ENCODE measurements at places on chromosomes 1 and 21.

GRCh38 chr1:229300099-229300757, 29.3 kb downstream of the RAB4A start:
- peaks cover 25% of the 10 kb centered on the region for H3K36me3 ChIP-seq
- H3K27ac ChIP-seq = no peak overlapping the region
- no peaks in the 10 kb centered on the region for H3K27me3 ChIP-seq
- H3K4me1 ChIP-seq = no peaks in the 10 kb centered on the region
- H3K4me3 ChIP-seq = no peak overlapping the region

- H3K4me1 ChIP-seq = peaks cover 13% of the 10 kb centered on the region
- peak overlapping the region; percentile 51 for H3K27ac ChIP-seq
- H3K4me3 ChIP-seq = no peak overlapping the region
- H3K36me3 ChIP-seq = no peaks in the 10 kb centered on the region
- peak; percentile 86 for DNase-seq
- H3K27me3 ChIP-seq = no peaks in the 10 kb centered on the region
Measured at GRCh38 chr1:101238681-101239094, 1.9 kb downstream of the S1PR1 start.

DNA sequence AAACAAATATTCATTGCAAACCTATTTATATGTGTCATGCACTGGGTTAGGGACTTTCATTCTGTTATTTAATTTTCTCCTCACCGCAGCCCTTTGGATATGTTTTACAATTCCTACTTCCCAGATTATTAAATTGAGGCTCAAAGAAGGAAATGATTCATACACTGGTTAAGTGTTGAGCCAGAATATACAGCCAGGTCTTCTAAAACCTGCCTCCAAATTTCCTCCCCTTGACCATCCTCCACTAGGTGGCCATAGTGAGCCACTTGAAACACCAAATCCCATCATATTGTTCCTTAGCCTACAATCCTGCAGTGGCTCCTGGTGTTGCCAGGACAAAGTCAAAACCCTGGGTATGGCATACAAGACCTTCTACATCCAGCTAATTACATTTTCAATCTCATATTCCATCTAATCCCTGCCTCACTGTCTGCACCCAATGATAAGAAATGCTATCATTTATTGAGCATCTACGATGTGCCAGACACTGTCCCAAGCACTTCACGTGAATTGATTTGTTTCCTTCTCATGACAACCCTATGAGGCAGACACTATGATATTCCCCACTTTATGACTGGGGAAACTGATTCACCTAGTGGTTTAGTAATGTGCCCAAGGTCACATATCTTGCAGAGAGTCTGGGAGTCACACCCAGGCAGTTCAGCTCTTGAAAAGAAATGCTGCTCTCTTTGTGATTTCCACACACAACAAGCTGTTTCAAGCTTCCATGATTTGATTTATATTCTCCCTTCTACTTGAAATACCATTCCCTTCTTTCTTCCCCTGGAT, 23.6 kb upstream of the KIRREL1 start:
- no peaks in the 10 kb centered on the region for H3K4me1 ChIP-seq
- peak; percentile 35 for DNase-seq
- H3K36me3 ChIP-seq = no peaks in the 10 kb centered on the region
- no peak overlapping the region for H3K4me3 ChIP-seq
- H3K27ac ChIP-seq = no peak overlapping the region
- no peaks in the 10 kb centered on the region for H3K27me3 ChIP-seq

DNA sequence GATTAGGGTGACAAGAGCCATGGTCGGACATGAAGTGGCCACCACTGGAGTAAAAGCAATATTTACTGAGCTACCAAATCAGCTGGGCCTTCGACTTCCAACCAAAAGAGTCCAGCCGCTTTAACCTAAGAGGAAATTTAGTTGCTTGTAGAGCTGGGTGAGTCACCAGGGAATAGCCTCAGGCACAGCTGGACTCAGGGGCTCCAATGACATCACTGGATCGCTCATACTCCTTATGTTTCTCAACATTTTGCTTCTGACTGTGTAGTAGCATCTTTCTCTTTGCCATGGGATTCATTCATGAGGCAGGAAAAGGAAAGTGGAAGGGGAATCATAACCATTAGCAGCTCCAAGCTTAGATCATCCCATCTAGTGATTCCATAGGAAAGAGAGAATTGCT, 664.4 kb downstream of the MATN1 start:
- no peaks in the 10 kb centered on the region for H3K27me3 ChIP-seq
- no peak for DNase-seq
- H3K4me3 ChIP-seq = no peak overlapping the region

- no peak overlapping the region for H3K4me3 ChIP-seq
- H3K4me1 ChIP-seq = no peaks in the 10 kb centered on the region
- no peak for DNase-seq
- H3K36me3 ChIP-seq = no peaks in the 10 kb centered on the region
Measured at GRCh38 chr1:241269116-241269515, 87.9 kb downstream of the RGS7 start.

DNA sequence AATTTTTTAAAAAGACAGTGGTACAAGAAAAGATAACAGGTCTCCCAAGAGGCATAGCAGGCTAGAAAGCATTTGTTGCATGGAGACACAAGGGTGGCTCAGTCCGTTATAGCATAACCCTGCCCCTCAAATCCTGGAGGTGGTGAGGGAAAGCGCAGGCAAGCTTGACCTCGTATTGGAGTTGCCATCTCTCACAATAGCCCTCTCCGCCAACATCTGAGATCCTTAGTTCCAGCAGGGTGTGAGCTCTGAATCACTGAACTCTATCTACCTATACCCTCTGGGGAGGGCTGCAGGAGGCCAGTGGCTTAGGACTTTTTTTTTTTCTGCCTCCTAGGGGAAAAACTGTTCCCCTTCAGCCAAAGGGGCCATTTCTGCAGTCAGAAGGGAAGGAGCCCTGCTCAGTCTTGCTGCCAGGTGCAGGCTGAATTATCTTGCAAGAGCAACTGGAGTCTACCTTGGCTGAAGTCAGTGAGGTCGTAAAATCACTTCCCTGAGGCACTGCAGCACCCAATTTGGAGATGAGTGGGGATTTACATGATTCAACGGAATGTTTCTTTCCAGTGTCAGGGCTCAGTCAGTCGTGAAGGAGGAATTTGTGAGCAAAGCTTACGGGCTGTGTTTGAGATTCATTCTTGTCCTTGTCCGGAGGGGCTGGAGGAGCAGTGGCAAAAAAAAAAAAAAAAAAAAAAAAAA, 17.2 kb upstream of the C8A start:
- no peak overlapping the region for H3K4me3 ChIP-seq
- peaks cover 5% of the 10 kb centered on the region for H3K4me1 ChIP-seq
- H3K27me3 ChIP-seq = no peaks in the 10 kb centered on the region
- no peak overlapping the region for H3K27ac ChIP-seq
- peak; percentile 60 for DNase-seq

GRCh38 chr1:60394436-60394835, 320.9 kb upstream of the C1orf87 start:
- H3K36me3 ChIP-seq = no peaks in the 10 kb centered on the region
- H3K27me3 ChIP-seq = no peaks in the 10 kb centered on the region
- DNase-seq = no peak
- H3K4me1 ChIP-seq = no peaks in the 10 kb centered on the region
- H3K27ac ChIP-seq = no peak overlapping the region

GRCh38 chr1:41810446-41810845, 108.3 kb downstream of the HIVEP3 start:
- peak; percentile 32 for DNase-seq
- H3K4me3 ChIP-seq = no peak overlapping the region
- no peak overlapping the region for H3K27ac ChIP-seq
- H3K36me3 ChIP-seq = no peaks in the 10 kb centered on the region

- peaks cover 32% of the 10 kb centered on the region for H3K4me1 ChIP-seq
- no peaks in the 10 kb centered on the region for H3K36me3 ChIP-seq
- H3K27ac ChIP-seq = peak overlapping the region; percentile 4
- DNase-seq = no peak
- H3K27me3 ChIP-seq = no peaks in the 10 kb centered on the region
- H3K4me3 ChIP-seq = no peak overlapping the region
Measured at GRCh38 chr1:115677565-115677964, 35.8 kb downstream of the VANGL1 start.

GRCh38 chr1:28162151-28162550, 14.3 kb downstream of the PTAFR start:
- H3K27ac ChIP-seq = no peak overlapping the region
- DNase-seq = no peak
- no peaks in the 10 kb centered on the region for H3K36me3 ChIP-seq
- peaks cover 8% of the 10 kb centered on the region for H3K4me1 ChIP-seq
- no peaks in the 10 kb centered on the region for H3K27me3 ChIP-seq

GRCh38 chr1:210294999-210295745, 33.5 kb upstream of the HHAT start:
- H3K4me3 ChIP-seq = no peak overlapping the region
- no peaks in the 10 kb centered on the region for H3K27me3 ChIP-seq
- DNase-seq = no peak
- H3K4me1 ChIP-seq = peaks cover 23% of the 10 kb centered on the region

GRCh38 chr1:15452216-15452615, 4.3 kb upstream of the CELA2A start:
- no peaks in the 10 kb centered on the region for H3K27me3 ChIP-seq
- no peak overlapping the region for H3K4me3 ChIP-seq
- H3K36me3 ChIP-seq = no peaks in the 10 kb centered on the region
- no peak overlapping the region for H3K27ac ChIP-seq

- H3K4me1 ChIP-seq = peaks cover 14% of the 10 kb centered on the region
- no peaks in the 10 kb centered on the region for H3K36me3 ChIP-seq
- no peak overlapping the region for H3K27ac ChIP-seq
- no peak overlapping the region for H3K4me3 ChIP-seq
Measured at GRCh38 chr1:244356376-244356775, 95.3 kb downstream of the ADSS2 start.

GRCh38 chr1:198798923-198799386, 160.1 kb downstream of the PTPRC start:
- no peak for DNase-seq
- H3K36me3 ChIP-seq = no peaks in the 10 kb centered on the region
- no peaks in the 10 kb centered on the region for H3K4me1 ChIP-seq
- no peak overlapping the region for H3K27ac ChIP-seq

Data from thyroid gland (tissue), 4 donors.